ENCODE measurements at places on chromosomes 11 and 22.

- no peak for DNase-seq
Observed at GRCh38 chr11:10862446-10862845, 4.6 kb upstream of the ZBED5 start.

DNA sequence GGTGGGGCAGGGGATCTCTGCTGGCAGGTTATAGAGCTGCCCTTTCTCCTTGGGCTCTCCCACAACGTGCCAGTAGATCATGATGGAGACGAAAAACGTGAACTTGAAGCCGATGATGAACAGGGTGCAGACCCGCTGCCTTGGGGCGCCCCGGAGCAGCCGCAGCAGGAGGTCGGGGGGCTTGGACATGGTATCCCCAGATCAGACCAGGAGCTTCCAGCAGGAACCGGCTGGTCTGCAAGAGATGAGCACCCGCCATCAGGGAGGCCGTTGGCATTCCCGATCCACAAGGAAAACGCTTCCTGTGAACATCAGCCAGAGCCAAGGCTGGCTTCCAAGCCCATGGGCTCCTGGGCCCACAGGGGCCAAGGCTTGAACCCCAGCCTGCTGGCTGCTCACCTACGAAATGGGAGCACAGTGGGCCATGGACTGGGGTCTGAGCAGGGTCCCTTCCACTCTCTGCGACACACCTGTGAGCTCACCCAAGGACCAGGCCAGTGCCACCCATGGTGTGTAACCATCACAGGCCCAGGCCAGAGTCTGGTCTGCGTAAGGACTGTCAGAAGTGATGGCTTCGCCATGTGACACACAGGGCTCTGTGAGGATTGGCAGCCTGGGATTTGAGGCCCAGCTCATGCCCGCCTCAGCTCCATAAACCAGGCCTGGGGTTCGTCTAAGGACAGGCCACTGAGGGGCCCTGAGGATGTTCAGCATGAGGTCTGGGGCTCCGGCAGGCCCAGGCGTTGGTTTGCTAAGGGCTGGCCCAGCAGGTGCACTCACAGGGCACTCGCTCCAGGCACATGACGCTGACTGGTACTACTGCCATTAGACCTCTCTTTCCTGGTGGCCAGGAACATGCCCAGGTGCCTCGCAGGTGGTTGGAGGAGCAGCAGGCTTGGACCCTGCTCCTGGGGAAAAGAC lies 26.6 kb downstream of the A4GALT start:
- DNase-seq: no peak

GRCh38 chr11:11089805-11090204 lies 232.0 kb upstream of the ZBED5 start:
- DNase-seq: no peak

- no peak for DNase-seq
Observed at GRCh38 chr22:37253126-37253660, 9.1 kb upstream of the RAC2 start.

DNA sequence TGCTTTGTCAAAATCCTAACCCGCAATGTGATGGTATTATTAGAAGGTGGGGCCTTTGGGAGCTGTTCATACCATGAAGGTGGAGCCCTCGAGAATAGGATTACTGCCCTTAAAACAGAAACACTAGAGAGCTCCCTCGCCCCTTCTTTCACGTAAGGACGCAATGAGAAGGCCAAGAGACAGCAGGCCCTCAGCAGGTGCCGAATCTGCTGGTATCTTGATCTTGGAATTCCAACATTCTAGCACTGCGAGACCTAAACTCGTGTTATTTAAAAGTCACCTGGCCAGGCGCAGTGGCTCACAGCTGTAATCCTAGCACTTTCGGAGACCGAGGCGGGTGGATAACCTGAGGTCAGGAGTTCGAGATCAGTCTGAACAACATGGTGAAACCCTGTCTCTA lies 33.1 kb downstream of the LARGE1 start:
- no peak for DNase-seq

GRCh38 chr11:28529540-28530410 lies 421.6 kb downstream of the METTL15 start:
- peak; percentile 63 for DNase-seq

DNA sequence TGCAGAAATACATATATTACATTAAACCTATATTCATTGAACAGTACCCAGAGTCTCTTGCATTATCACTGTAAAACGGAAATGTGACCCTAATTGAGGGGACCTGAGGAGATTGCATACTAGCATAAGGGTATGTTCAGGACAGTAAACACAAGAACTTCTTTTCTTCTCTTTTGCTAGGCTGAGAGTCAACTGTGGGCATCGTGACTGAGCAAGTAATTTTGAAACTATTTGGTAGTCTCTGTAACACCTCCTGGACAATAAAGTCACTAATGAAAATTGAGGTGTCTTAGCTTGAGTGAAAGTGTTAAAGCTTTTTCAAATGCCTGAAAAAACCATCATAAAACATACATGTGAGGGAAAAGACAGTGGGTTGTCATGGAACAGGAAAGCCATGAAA lies 90.9 kb downstream of the PDHX start:
- DNase-seq: no peak

GRCh38 chr11:8719211-8719649 lies 36.6 kb downstream of the RPL27A start:
- DNase-seq: peak; percentile 61

- no peak for DNase-seq
Observed at GRCh38 chr22:44964722-44965078, 45.1 kb downstream of the PHF21B start.

GRCh38 chr11:60235321-60235720 lies 7.6 kb downstream of the MS4A4E start:
- no peak for DNase-seq

DNA sequence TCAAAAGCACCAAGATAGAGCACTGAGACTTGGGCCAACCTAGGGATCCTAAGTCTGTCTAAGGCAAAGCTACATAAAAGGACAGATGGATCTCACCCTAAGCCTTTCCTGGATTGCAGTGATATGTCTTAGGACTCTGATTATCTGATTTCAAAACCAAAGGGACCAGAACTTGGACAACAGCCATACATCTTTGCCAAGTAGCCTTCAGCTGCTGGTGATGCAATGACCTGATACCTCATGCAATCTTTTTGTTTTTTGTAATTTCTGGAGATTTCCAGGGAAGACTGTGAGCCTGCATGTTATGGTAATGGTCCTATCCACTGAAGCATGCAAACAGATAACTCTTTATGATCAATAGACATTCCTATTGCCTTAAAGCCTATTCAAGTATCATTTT lies 230.4 kb upstream of the MTNR1B start:
- DNase-seq: no peak

GRCh38 chr11:105110688-105111030 lies 28.9 kb downstream of the CARD18 start:
- no peak for DNase-seq

GRCh38 chr11:14766585-14766984 lies 123.0 kb downstream of the PDE3B start:
- no peak for DNase-seq

DNA sequence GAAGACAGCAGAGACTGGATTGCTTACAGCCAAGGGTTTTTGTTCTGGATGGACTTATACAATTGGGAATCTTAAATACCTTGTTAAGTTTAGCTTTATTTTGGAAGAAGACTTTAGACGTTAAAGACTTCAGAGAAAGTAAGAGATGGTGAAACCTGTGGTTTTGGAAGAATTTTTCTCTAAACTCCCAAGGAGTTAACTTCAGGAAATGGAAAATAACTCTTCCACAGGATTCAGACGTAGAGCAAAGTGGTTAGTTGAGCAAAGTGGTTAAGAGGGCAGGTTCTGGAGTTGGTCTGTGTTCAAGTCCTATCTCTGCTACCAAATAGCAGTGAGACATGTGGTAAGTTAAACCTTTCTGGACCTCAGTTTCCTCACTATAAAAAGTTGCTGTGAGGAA lies 12.8 kb downstream of the PITPNB start:
- no peak for DNase-seq

- DNase-seq: no peak
Observed at GRCh38 chr11:78403781-78404180, 13.8 kb downstream of the GAB2 start.

- DNase-seq: peak; percentile 23
Observed at GRCh38 chr22:26718905-26719304, 61.5 kb downstream of the MIAT start.

GRCh38 chr11:17816232-17816931 lies 81.8 kb downstream of the KCNC1 start:
- DNase-seq: no peak

DNA sequence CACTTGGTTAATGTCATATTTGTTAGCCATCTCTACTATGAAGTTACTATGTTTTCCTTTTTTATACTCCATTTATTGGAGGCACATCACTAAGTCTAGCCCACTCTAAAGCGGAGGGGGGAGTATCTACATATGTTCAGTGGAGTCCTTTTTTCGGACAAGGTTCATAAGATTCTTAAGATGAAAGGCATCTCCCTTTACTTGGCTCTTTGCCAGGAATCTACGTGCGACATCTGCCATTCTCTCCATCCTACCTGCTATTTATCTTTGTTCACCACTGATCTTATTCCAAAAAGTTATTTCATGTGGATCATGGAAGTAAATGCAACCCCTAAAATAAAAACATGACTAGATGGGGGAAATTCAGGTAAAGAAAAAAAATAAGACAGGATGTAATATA lies 77.4 kb upstream of the YWHAH start:
- DNase-seq: no peak

GRCh38 chr11:67178878-67179277 lies 59.8 kb downstream of the KDM2A start:
- DNase-seq: no peak

DNA sequence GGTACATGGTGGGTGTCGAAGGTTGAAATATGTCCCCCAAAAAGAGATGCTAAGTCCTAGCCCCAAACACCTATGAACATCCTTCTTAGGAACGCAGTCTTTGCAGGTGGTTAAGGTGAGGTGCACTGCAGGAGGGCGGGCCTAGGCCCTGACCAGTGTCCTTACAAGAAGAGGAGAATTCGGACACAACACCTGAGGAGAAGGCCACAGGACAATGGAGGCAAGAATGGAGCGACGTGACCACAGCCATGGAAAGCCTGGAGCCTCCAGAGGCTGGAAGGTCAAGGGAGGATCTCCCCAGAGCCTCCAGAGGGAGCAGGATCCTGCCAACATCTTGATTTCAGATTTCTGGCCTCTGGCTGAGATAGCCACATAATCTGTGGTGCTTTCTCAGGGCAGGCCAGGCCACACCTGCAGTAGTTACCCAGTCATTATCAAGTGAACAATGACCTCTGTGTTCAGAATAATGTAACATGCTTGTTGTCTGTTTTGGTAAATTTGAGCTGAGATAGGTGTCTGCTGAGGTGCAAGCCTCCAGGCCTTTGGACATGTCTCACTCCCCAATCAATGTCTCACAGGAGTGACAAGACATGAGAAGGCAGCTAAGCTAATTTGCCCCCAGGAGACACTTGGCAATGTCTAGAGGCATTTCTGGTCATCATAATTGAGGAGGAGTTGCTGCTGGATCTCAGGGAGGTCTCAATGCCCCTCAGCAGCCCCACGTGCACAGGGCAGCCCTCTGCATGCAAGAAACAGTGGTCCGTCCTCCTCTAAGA lies 498.9 kb downstream of the BRD1 start:
- no peak for DNase-seq

GRCh38 chr11:4006946-4007680 lies 87.5 kb upstream of the RRM1 start:
- DNase-seq: no peak

GRCh38 chr11:46615756-46616155 lies 1.3 kb downstream of the HARBI1 start:
- no peak for DNase-seq

DNA sequence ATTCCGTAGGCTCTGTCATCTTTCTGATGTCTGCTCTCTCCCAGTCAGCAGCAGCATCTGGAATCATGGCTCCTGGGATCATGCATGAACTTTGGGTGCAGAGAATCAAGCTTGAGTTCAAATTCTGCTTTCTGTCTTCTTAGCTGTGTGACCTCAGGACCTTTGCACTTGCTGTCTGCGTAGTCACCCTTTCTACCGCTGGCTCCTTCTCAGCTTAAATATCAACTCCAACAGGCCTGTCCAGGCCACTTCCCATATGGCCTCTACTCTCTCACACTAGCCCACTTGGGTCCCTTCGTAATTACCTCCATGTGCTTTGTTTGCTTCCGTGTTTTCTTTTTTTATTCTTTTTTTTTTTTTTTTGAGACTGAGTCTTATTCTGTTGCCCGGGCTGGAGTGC lies 4.6 kb upstream of the GGA1 start:
- DNase-seq: no peak

DNA sequence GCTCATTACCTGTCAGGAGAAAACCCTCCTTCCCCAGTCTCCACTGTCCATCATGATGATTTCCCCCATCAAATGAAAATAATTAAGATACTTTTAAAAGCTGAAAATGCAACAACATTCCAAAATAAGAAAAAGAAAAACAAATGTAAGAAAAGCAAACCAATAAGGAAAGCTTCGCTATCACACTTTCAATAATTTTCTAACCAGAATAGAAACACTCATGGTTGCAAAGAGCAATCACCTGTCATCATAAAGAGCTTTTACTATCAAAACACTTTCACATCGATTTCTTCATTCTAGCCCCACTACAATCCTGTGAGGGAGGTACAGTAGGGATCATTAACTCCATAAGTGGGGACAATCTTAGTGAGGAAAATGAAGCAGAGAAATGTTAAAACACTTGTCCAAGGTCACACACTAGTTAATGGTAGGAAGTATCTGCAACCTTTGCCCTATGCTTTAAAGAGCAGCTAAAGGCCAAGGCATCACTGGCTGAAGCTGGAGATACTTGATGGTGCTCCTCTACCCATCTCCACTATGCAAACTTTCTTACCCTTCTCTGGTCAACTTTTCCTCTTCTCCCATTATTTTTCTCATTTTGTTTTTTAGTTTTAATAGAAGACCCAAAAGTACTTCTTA lies 2.6 kb downstream of the RBM4B start:
- DNase-seq: no peak

DNA sequence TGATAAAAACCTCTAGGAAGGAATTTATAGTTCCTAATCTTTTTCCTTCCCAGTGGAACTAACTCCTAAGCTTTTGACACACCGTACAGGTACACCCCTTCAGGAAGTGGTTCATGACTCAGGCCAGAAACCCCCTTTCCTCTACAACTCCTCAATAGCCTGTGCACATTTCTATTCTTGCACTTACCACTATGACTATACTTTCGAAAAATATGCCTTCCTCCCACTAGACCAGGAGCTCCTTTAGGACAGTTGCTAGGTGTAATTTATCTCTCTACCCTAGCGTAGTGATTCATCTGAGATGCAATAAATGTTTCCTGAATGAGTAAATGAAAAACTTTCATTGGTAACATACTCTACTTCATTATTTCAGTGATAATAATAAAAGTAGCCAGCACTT lies 14.5 kb downstream of the MAP6 start:
- DNase-seq: no peak

- no peak for DNase-seq
Observed at GRCh38 chr11:18705651-18706281, 7.2 kb downstream of the TMEM86A start.

GRCh38 chr11:3041699-3042441 lies 15.4 kb downstream of the CARS1 start:
- no peak for DNase-seq

All from LoVo (cell line).